H9 (cell line): ENCODE measurements at places on chromosomes 2 and 18.

GRCh38 chr2:188437537-188437936 is 145.9 kb downstream of the GULP1 start:
- no peak for DNase-seq

DNA sequence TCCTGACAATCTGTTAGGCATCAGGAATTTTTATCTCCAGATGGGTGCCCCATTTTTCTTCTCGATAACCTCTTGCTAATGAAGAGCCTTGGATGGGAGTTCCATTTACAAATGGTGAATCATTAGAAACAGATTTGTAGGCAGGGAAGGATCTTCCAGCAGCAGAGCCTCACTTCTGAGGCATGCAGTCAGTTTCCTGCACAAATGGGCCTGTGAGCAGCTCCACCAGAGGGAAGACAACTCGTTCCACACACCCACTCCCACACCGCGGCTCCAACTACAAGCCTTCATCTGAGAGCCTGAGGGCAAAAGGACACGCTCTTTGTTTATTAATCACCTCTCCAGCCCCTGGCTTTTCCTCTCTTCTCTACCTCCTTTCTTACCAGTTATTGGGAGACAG is 108.5 kb downstream of the CTAGE1 start:
- no peak for DNase-seq

GRCh38 chr2:119111115-119111975 is 47.2 kb downstream of the C1QL2 start:
- peak; percentile 93 for DNase-seq

DNA sequence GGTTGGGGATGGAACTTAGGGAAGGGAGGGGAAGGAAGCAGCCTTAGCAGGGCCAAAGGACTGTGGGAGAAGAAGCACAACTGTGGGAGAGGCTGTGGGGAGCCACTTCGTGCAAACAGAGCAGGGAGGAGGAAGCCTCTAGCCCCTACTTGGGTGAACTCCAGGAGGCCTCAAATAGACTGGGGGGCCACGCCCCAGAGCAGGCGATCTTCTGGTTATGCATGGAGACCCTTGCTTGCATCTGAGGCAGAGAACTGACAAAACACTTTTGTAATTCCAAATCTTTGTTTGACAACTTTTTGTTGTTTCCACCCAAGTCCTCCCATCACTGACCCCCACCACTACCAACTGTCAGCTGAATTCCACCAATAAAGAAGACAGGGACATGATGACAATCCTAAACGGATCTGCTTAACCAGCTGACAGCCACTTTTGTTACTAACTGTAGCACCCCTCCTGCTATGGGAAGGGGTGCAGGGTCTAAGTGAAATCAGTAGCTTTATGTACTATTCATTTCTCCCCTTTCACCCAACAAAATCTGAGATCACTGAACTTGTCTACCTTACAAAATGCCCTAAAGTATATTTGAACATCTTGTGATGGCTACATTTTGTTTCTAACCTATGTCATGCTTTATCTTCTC is 80.5 kb upstream of the CPO start:
- no peak for DNase-seq

DNA sequence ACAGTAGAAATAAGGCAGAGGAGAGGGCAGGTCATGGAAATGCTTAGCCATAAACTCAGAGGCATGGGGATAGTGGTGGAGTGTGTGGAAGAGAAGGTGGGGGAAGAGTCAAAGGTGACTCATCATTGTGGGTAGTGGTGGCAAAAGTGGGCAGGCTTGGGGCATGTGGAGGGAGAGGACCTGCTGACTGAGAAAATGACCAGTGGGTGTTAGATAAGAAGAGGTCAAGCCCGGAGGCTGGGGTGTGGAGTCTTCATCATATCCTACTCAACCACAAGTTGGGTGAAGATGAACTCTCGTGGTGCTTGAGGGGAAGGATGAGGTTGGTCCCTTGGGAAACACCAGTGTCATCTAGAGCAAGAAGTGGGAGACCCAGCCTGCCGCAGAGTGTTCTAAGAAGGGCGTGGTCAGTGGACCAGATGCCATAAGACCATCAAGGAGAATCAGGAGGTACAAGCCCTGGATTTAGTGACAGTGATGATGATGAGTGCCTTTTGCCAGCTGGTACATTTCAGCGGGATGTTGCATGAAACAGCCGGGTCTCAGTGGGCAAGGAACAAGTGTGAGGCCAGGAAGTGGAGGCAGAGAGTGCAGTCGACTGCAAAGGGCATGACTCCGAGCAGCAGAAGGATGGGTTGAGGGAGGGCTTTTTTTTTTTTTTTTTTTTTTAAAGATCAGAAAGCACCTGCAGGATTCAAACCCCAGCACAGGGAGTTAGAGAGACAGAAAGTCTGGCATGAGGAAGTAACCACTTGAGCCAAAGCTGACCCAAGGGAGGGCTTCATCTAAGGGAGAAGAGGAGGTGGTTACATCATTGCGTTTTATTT is 122.6 kb upstream of the SPRED2 start:
- no peak for DNase-seq

DNA sequence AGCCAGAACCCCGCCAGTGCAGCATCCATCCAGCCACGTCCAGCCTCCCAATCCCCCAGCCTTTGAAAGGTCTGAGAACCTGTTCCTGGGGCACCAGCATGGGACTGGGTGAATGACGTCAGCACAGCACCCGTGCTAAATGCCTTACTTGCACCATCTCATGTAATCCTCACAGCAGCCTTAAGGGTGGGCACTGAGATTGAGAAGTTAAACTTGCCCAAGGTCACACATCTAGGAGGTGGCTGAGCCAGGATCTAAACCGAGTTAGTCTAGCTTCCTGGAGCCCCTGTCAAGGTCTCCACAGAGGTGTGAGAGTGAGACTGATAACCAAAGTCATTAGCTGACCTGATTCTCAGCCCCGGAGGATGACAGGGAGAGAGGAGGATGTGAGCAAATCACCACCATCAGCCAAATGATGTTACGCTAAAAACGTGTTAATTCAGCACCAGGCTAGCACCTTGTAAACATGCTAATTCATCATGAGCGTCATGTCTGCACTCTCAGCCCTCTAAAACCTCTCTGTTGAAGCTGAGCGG is 4.6 kb downstream of the CD8A start:
- DNase-seq: no peak

DNA sequence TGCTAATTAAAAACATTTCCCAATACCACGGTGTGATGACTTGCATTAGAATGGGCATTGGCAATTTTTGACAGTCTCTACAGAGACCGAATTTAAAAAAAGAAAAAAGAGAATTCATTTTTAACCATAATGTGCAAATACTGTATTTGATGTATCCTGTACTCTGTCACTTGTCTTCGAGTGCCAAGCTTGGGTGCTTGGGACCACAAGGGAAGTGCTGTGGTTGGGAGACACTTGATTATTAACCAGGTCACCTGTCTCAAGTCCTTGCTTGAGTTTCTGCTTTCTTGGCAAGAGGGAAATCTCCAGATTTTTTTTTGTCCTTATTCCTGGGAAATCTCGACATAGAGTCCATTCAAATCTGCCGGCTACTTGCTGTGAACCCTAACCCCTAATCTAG is 209.0 kb downstream of the MC4R start:
- no peak for DNase-seq

DNA sequence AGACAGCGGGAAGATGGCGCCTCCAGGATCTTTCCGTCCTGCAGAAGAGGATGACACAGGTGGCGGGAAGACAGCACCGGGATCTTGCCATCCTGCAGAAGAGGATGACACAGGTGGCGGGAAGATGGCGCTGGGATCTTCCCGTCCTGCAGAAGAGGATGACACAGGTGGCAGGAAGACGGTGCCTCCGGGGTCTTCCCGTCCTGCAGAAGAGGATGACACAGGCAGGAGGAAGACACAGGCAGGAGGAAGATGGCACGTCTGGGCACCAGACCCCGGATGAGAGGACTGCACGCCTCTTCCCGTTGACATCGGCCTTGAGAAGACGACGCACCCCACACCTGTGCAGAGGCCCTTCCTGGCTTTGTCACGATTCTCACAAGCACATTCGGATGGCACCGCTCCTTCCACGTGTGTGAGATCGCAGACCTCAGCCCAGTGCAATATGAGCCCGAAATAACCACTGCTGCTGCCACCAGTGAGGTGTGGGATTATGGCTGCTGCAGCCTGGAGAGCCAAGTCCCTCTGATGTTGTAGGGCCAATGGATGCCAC is 79.4 kb upstream of the SNTG2 start:
- peak; percentile 21 for DNase-seq

DNA sequence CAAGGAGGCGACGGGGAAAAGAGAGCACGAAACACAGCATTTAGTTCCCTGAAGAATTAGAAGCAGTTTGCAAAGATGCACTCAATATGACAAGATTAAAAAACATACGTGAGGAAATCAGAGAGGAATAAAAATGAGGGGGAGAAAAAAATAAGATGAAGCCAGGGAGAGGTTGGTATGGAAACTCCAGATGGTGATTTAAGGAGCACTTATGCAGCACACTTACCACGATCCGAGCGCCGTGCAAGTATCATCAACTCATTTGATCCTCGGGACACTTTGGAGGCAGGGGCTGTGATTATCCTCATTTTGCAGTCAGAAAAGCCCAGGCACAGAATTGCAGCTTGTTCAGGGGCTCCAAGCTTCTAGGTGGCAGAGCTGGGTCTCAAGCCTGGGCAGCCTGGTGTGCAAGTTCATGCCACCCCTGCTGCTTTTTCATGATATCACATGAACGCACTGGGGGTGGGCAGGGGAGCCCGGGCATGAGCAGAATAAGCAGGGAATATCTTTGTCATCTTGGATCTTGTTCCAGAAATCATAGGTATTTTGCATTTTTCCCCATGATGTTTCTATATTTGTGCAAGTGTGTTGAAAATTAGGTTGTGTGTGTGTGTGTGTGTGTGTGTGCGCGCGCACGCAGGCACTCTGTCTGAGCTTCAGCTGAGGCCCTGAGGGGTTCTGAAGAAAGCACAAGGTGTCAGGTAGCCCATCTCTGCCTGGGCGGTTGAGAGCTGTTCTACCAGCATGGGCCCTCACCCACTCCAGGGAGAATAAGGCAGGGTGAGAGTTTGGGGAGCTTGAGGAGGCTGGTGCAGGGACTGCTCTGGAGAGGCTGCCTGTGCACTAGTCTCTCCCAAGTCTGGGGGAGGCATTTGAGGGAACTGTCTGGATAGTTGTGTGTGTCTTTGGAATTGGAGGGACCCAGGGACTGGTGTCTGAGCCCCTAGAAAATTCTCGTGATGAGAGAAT is 25.0 kb upstream of the PDIA6 start:
- no peak for DNase-seq

GRCh38 chr2:189854940-189855339 is 70.7 kb downstream of the PMS1 start:
- DNase-seq: no peak

DNA sequence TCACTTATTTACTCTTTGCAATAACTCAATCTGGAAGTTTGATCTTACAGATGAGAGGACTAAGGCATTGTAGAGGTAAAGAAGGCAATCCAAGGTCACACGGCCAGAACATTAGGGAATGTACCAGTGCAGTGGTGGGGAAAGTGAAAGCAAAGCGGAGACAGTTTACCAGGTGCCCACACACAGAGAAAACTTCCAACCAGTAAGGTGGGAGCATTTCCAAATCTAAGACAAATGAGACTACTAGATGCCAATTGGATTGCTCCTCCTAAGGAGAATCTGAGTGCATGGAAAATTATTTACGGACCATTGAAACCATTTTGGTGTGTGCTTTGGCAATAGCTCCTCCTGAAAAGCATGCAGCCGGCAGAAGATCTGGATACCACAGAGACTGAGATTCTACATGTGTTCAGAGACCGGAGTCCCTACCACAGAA is 34.9 kb downstream of the SLC20A1 start:
- DNase-seq: no peak

DNA sequence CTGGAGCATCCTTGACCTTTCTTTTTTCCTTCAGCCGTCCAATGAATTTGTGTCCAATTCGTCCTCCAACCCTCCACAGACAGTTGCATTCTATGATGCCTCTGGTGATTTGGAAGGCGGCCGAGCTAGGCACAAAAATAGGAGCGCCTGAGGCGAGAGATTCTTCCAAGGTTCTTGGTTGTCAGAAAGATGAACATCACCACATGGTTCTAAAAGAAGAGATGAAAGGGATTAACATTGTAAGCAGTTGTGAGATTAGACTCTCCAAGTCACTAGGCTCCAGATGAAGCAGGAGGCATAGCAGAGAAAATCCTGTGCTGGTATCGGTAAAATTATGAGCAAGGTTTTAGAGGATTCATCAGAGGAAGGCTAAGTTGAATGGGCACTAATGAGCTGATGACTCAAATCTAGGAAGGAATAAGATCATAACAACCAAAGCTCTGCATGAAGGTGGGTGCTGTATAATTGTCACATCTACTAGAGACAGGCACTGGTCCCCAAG is 75.4 kb upstream of the MAP4K3 start:
- no peak for DNase-seq

GRCh38 chr2:169172914-169173313 is 103.6 kb downstream of the DHRS9 start:
- DNase-seq: no peak

- no peak for DNase-seq
Observed at GRCh38 chr18:78625847-78626246, 353.8 kb upstream of the SALL3 start.

DNA sequence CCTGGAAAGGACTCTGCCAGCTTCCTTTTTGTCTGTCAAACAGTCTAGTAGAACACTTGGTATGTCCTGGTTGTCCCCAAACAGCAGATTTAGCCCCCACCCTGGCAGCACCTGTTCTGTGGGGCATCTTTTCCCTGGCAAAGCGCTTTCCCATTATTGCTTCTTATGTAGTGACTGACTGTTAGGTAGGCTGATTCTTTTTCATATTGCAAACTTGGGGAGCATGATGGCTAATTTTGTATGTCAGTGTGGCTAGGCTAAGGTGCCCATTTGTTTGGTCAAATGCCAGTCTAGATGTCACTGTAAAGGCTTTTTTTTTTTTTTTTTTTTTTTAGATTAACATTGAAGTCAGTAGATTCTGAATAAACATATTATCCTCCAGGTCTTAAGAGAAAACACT is 140.2 kb downstream of the MYCN start:
- no peak for DNase-seq

GRCh38 chr2:15092181-15092580 is 459.7 kb downstream of the LRATD1 start:
- DNase-seq: no peak

GRCh38 chr2:111957872-111958354 is 59.5 kb downstream of the MERTK start:
- DNase-seq: no peak

GRCh38 chr2:64440843-64441242 is 13.1 kb upstream of the LGALSL start:
- no peak for DNase-seq

- no peak for DNase-seq
Observed at GRCh38 chr2:113697516-113697915, 58.9 kb downstream of the SLC35F5 start.
